Mammary epithelial cell (primary cell): ENCODE measurements at places on chromosomes 4 and X. TPM values are rescaled to one million over a fixed set of nuclear protein-coding genes. Genes with fewer than 3 reads are reported as not detected.

- DNase-seq, result no peak
These were observed 62.4 kb downstream of the ATXN3L start for GRCh38 chrX:13257223-13258051.

Gene MYOZ2
- polyA plus RNA-seq, result not detected

Gene SMIM31
- polyA plus RNA-seq, result not detected

DNA sequence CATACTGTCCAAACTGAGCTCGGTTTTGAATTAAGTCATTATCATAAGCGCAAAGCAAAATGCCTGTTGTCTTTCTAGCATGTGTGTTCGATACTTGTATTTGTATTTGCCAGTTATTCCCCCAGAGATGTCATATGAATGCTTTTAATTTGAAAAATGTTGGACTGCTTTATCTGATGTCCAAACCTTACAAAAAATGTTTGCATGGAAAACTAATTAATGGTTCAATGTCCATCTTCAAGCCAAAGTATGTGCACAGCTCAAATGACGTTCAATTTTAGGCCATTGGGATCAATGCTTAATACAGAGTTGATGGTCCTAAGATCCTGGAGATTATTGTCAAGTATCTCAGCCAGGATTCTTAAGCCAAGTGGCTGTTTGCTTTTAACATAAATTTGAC, 17.2 kb upstream of the HPGDS start:
- no peak for DNase-seq

GRCh38 chr4:80202190-80202711, 4.9 kb downstream of the PRDM8 start:
- peak; percentile 68 for DNase-seq

Gene TMEM35A
- polyA plus RNA-seq, result 0.19 TPM

DNA sequence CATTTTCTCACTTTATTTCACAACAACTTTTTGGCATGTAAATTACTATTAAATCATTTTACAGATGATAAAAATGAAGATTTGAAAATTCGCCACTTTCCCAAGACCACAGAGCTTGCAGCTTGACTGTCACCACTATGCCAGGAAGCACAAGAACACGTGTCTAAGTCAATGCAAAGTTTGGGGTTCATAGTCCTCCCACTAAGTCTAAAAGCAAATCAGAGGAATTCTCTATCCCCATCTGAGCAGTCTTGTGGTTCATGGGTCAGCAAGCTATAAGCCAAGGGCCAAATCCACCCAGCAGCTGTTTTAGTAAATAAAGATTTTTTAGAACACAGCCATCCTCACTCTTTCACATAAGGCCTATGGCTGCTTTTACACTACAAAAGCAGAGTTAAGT, 833.3 kb upstream of the INTU start:
- no peak for DNase-seq

Gene DUSP9
- 0.59 TPM for polyA plus RNA-seq

DNA sequence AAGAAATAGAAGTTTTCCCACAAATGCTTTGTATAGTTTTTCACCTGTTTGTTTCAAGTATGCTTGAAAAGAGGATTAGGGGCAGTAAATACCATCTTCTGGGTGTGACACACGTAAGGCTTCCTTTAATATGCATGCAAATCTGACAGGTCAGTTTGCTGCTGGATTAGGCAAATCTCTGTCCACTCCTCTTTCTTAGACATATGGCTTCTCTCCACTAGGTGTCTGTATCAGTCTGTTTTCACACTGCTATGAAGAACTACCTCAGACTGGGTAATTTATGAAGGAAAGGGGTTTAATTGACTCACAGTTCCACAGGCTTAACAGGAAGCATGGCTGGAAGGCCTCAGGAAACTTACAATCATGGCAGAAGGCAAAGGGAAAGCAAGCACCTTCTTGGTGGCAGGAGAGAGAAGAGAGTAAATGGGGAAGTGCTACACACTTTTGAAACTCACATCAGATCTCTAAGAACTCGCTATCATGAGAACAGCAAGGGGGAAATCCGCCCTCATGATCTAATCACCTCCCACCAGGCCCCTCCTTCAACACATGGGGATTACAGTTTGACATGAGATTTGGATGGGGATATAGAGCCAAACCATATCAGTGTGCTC, 66.9 kb downstream of the TAB3 start:
- no peak for DNase-seq

Gene SLC16A2
- polyA plus RNA-seq, result 39.1 TPM

DNA sequence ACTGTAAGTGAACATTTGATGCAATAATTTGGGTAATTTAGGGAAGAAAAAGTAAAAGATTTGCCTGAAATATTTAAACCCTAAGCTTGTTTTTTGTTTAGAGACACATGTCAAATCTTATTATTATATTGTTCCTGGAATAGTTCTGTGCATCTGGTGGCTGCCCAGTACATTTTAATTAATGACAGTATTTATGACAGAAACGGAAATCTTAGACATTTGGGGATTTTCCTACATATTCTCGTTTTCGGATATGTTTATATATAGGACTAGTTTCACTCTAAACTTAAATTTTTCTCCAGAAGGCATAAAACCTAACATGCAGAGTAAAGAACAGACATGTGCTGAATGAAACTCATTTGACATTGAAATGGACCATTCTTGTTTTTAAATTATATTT, 125.6 kb upstream of the PAQR3 start:
- DNase-seq, result no peak

GRCh38 chr4:167435786-167436185, 201.5 kb upstream of the SPOCK3 start:
- DNase-seq, result no peak

Gene FREM3
- not detected for polyA plus RNA-seq

Gene PCDH11X
- not detected for polyA plus RNA-seq

- no peak for DNase-seq
These were observed 218.7 kb downstream of the SCFD2 start for GRCh38 chr4:53147197-53147596.

DNA sequence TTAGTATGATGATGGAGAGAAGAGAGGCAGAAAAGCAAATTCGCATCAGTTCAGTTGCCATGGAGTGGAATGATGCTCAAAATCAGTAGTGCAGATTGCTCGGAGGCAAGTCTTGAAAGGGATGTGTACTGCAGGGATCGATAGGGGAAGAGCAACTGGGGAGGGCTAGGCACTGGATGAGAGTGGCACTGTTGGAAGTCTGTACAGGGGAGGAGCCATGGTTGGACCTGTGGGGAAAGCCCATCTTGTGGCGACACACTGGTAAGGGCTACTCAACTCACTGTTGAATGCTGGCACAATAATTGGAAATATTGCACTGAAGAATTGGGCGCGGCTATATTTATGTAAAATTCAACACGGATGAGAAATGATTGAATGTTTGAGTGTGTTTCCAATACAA, 1.2 kb downstream of the RAB9B start:
- DNase-seq, result no peak

Gene ARMCX4
- polyA plus RNA-seq, result 0.16 TPM

DNA sequence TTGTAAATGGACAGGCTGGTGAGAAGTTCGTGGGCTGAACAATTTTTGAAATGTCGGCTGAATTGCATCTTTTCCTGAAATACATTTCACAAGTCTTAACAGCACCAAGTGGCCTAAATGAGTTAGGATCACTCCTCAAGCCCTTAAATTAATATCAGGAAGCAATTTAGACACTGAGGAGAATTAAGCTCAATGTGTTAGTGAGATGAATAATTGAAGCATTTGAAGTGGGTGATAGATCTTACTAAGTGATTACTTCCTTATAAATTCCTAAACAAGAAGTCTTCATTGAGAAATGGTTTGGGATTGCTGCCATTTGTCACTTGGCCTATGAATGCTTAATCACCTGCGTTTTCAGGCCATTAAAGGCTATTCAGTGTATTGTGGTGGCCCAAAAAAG, 116.8 kb downstream of the NAA11 start:
- no peak for DNase-seq

GRCh38 chr4:156765277-156765676, 206.3 kb downstream of the PDGFC start:
- no peak for DNase-seq

Gene FDCSP
- polyA plus RNA-seq, result not detected

Gene SLC25A43
- 19.4 TPM for polyA plus RNA-seq

GRCh38 chrX:41553688-41554087, 106.5 kb downstream of the NYX start:
- no peak for DNase-seq

DNA sequence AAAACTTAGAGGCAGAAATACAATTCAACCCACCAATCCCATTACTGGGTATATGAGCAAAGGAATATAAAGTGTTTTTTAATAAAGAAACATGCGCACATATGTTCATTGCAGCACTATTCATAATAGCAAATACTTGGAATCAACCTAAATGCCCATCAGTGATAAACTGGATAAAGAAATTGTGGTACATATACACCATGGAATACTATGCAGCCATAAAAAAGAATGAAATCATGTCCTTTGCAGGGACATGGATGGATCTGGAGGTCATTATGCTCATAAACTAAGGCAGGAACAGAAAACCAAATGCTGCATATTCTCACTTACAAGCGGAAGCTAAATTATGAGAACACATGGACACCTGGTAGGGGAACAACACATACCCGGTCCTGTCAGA, 807.7 kb upstream of the INTU start:
- DNase-seq, result no peak

- peak; percentile 29 for DNase-seq
These were observed 25.8 kb downstream of the ADRA2C start for GRCh38 chr4:3791910-3792542.

GRCh38 chr4:145107126-145107525, 9.0 kb downstream of the ABCE1 start:
- no peak for DNase-seq

- peak; percentile 35 for DNase-seq
These were observed 31.6 kb upstream of the IRAK1 start for GRCh38 chrX:154051201-154051810.

GRCh38 chr4:108717386-108717785, 45.5 kb downstream of the ETNPPL start:
- no peak for DNase-seq

DNA sequence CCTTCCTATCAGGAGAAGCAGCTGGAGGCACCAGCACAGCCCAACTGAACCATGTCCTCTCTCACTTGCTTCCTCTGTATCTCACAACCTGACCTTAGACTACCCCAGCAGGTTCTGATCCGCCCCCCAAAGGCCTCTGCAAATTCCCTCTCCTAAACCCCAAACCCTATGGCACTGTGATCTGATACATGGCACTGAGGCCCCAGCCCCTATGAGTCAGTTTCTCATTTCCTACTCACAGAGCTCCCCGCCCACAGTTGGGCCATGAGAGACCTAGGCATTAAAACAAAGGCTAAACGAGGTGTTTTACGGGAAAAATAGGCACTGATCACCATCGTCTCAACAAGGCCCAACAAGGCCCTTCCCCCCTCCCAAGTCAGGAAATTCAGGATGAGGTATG, 19.1 kb downstream of the SASH3 start:
- no peak for DNase-seq

DNA sequence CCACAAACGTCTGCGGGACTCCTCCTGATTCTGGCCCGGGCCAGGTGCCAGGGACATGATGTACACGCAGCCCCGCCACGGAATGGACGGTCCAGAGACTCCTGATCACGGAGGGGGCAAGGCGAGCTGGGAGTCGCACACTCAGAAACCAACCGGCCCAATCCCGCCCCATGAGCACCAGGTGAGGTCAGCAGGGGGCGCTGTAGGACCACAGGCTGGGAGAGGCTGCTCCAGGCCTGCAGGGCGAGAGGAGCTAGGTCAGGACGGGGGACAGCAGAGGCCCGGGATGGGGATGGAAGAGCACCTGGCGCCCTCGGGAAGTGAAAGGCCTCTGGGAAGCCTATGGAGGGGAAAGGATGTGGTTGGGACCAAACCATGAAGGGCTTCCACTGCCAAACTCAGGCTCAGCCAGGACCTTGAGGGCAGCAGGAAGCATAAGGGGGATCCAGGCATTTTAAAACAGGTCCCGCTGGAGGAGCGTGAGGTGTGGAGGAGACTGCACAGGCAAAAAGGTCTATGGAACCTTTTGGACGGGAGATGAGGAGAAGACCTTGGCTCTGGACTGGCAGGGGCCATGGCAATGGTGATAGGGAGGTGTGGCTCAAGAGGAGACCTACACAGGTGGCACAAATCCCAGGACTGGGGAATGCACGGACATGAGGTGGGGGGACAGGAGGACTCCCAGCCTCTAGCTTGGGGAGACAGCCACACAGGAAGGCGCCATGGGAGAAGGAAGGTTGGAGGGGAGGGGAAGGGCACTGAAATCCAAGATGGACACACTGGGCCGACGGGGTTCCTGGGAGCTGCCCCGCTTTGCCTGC, 79.2 kb downstream of the MTMR1 start:
- DNase-seq, result peak; percentile 39

- DNase-seq, result no peak
These were observed 26.0 kb downstream of the STAP1 start for GRCh38 chr4:67584496-67584895.

DNA sequence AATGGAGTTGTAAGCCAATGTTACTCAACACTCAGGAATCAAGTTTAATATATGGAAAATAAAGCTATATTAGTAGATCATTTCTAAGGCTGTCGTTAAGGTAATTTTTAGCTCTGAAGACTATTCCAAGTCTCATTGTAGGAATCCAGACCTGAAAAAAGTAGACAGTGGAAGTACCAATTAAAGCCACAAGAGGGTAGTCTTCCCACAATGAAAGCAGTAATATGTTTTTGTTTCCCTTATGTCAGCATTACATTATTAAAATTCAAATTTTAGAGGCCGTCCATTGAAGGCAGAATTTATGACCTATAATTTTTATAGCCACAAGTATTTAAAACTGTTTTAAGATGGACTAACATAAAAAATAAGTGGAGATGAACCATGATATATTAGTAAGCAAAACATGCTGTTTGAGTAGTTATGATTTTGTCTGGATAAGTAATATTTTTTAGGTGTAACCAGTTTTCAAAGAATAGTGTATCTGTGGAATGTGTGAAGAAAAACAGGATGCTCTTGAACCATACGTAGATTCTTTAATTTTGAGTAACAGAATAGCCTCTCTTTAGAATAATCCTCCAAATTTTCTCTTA, 372.6 kb upstream of the TECRL start:
- DNase-seq, result peak; percentile 34

GRCh38 chrX:21632027-21632426, 26.1 kb downstream of the KLHL34 start:
- DNase-seq, result no peak

Gene LAMTOR3
- 35.6 TPM for polyA plus RNA-seq

- DNase-seq, result no peak
These were observed 13.5 kb upstream of the GBA3 start for GRCh38 chr4:22678940-22679854.

DNA sequence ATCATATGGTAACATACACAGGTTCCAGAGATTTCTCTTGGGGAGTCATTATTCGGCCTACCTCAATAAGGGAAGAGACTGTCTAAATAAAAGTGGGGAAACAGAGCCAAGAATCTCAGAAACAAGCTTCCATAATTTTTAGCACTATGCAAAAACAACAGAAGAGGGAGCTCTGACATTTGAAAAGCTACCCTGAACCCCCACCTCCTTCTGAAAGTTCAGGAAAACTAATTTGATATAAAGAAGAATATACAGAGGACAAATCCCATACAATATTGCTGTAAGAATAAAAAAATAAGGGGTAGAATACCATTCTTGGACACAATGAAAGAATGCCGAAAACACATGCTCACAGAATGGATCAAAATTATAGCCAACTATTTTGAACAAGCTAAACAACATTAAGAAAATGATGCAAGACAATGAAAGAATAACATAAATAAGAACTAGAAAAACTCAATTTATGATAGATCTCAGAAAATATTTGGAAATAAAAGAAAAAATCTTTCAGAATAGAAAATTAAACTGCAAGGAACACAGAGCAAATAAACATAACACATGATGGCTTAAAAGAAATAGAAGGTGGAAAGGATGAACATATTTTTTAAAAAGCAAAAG, 14.4 kb upstream of the ZNF41 start:
- no peak for DNase-seq

- DNase-seq, result no peak
These were observed 2267.9 kb upstream of the AGA start for GRCh38 chr4:179709961-179710624.
